ENCODE measurements at places on chromosomes 16 and 17. TPM values are rescaled to one million over a fixed set of nuclear protein-coding genes. Genes with fewer than 3 reads are reported as not detected.

PHOSPHO1 gene
- not detected for total RNA-seq

DNA sequence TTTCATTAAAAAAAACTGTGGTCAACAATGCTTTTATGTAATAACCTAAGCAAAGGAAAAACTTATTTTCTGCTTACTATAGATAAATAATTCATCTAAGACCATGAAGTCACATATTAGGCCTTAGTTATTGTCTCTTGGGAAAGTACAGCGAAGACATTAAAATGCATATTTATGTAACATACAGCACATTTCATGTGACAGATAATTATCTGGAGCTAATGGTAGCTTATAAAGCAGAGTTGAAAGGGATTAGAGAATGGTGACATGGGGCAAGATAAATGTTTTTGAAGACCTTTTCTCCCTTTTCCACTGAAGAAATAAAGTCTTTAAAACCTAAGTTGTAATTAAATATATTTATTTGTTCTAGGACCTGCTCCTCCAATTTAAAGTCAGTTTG, 9.7 kb downstream of the MEIOC start:
- no peaks in the 10 kb centered on the region for H3K36me3 ChIP-seq
- H3K27ac ChIP-seq, result no peak overlapping the region
- no peak for DNase-seq
- peaks cover 20% of the 10 kb centered on the region for H3K27me3 ChIP-seq
- H3K4me3 ChIP-seq, result no peak overlapping the region

DNA sequence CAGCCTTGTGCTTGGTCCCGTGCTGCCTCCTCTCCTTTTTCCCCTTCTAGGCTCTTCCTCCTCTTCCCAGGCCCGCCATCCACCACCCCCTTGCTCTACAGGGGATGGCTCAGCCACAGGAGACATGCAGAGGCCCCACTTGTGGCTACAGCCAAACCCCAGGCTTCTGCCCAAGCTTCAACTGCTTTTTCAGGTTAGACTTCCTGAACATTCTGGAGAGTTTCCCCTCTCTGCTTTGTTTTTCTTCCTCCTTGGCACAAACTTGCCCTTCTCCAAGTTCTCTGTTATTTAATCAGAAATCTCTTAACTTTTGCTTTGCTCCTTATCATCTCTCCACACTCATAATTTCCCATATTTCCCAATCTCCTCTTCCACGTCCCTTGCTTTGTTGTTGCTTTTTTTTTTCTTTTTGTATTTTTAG, 18.3 kb upstream of the HAS3 start:
- DNase-seq, result no peak
- peaks cover 16% of the 10 kb centered on the region for H3K4me1 ChIP-seq
- peak overlapping the region; percentile 17 for H3K27ac ChIP-seq
- no peak overlapping the region for H3K4me3 ChIP-seq

DNA sequence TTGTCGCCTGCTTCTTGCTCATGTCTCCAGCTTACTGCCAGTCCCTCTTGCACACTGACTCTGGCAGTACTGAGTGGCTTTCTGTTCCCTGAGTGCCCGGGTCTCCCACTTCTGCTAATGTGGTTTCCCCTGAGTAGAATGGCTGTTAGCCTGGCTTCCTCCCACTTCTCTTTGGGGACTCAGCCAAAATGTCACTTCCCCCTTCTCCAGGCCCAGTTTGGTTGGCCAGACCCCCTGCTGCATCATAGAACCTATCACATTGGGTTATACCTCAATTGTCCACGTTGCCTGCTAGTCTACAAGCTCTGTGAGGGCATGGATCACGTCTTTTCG, 304.4 kb downstream of the HS3ST3B1 start:
- no peak overlapping the region for H3K27ac ChIP-seq
- no peaks in the 10 kb centered on the region for H3K36me3 ChIP-seq
- no peak overlapping the region for H3K4me3 ChIP-seq
- DNase-seq, result no peak
- peaks cover 1% of the 10 kb centered on the region for H3K4me1 ChIP-seq

GRCh38 chr17:81513372-81513752, 763 bp upstream of the ACTG1 start:
- peaks cover 32% of the 10 kb centered on the region for H3K4me1 ChIP-seq
- H3K27ac ChIP-seq, result peak overlapping the region; percentile 90
- peak overlapping the region; percentile 88 for H3K4me3 ChIP-seq
- H3K36me3 ChIP-seq, result peaks cover 38% of the 10 kb centered on the region

DNA sequence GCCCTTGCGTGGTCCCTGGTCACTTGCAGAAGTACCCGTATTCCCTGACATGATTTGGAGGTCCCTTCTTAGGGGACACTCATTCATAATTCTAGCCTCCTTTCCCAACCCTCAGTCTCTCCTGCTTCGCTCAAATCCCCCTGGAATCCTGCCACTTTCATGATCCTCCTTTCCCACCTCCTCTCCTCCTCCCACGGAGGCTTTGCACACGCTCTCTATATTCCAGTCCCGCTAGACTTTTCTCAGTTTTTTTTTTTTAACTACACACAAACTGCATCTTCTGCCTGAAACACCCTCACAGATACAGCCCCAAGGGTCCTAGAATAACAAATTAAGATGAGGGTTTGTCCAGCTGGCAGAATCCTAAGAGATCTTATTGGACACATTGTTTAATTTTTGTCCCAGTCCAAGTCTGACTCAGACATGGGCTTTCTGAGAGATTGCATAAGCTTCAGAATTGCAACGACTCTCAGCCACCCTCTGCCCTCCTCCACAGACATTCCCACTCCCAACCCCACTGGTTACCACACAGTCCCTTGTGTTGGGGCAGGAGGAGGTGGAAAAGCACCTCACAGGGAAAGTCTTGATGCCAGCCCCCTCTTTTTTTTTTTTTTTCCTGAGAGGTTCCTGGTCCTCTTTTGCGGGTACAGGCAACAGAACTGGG, 739.5 kb upstream of the EEF2KMT start:
- no peak overlapping the region for H3K27ac ChIP-seq
- no peaks in the 10 kb centered on the region for H3K4me1 ChIP-seq
- no peaks in the 10 kb centered on the region for H3K36me3 ChIP-seq
- no peak overlapping the region for H3K4me3 ChIP-seq

SP6 gene
- 0.09 TPM for total RNA-seq

DNA sequence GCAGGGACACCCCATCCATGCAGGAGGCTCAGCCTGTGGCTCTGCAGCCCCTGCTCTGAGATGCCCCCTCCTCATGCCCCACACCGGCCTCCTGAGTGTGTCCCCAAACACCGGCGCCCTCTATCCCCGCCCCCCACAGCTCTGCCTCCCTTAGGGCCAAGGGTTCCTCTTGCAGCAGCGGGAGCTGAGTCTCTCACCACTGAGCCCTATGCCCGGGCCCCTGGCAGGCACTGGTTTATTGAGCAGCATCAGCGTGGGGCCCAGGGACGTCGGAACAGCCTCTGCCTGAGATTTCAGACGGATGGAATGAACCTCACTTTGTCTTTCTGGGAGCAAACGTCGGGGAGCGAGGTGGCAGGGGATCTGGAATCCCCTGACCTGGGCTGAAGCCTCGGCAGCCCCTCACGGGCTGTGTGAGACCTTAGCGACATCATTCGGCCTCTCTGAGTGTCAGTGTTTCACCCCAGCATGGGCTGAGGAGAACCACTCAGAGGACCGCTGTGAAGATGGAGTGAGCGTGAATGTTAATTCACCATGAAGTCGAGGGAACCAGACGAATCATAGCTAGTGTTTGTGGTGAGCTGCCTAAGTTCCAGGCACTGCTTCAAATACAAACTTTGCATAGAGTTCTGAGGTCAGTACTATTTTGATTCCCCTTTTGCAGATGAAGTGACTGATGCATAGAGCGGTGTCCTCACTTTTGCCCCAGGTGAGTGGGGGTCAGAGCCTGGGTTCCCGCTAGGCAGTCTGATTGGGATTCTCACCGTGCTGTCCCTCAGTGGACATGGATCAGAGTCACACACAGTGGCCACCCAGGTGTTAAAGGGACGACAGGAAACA, 5.3 kb upstream of the C16orf74 start:
- H3K4me3 ChIP-seq, result no peak overlapping the region
- no peak overlapping the region for H3K27ac ChIP-seq
- H3K36me3 ChIP-seq, result no peaks in the 10 kb centered on the region
- H3K27me3 ChIP-seq, result peaks cover 40% of the 10 kb centered on the region
- no peak for DNase-seq

- H3K4me3 ChIP-seq, result no peak overlapping the region
- peaks cover 3% of the 10 kb centered on the region for H3K27me3 ChIP-seq
- no peak for DNase-seq
- no peak overlapping the region for H3K27ac ChIP-seq
- H3K36me3 ChIP-seq, result no peaks in the 10 kb centered on the region
These were observed 3.9 kb upstream of the ZFPM1 start for GRCh38 chr16:88449267-88449561.

DNA sequence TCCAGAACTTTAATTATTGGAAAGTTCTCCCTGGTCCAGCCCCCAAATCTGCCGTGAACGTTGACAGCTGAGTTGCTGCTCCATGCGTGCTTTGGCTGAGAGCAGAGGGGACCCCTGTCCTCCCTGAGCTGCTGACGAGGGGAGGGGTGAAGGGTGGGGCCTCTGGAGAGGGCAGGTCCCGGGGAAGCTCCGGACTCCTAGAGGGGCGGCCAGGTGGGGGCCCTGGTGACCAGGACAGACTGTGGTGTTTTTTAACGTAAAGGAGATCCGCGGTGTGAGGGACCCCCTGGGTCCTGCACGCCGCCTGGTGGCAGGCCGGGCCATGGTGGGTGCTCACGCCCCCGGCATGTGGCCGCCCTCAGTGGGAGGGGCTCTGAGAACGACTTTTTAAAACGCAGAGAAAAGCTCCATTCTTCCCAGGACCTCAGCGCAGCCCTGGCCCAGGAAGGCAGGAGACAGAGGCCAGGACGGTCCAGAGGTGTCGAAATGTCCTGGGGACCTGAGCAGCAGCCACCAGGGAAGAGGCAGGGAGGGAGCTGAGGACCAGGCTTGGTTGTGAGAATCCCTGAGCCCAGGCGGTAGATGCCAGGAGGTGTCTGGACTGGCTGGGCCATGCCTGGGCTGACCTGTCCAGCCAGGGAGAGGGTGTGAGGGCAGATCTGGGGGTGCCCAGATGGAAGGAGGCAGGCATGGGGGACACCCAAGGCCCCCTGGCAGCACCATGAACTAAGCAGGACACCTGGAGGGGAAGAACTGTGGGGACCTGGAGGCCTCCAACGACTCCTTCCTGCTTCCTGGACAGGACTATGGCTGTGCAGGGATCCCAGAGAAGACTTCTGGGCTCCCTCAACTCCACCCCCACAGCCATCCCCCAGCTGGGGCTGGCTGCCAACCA, at the start of gene MC1R:
Gene MC1R, plus strand, starts transcription at position 410 of the 895 bp plus-strand sequence. Its CDS starts 397 bp downstream, at position 807.
- DNase-seq, result peak; percentile 59
- H3K4me3 ChIP-seq, result peak within 1 kb of the TSS; percentile 69
- peak within 1 kb of the TSS; percentile 76 for H3K27ac ChIP-seq
- H3K4me1 ChIP-seq, result peaks cover 31% of the 10 kb centered on the region
- H3K27me3 ChIP-seq, result peaks cover 34% of the 10 kb centered on the region
- peaks cover 4% of the 10 kb centered on the region for H3K36me3 ChIP-seq

- H3K4me1 ChIP-seq, result peaks cover 30% of the 10 kb centered on the region
- DNase-seq, result no peak
- peak overlapping the region; percentile 47 for H3K4me3 ChIP-seq
These were observed 40.8 kb downstream of the CYB5B start for GRCh38 chr16:69465083-69465721.

GRCh38 chr17:61345061-61345460, 54.6 kb upstream of the TBX2 start:
- H3K4me3 ChIP-seq, result no peak overlapping the region
- H3K4me1 ChIP-seq, result no peaks in the 10 kb centered on the region
- no peaks in the 10 kb centered on the region for H3K27me3 ChIP-seq
- no peaks in the 10 kb centered on the region for H3K36me3 ChIP-seq
- H3K27ac ChIP-seq, result no peak overlapping the region
- no peak for DNase-seq

DNA sequence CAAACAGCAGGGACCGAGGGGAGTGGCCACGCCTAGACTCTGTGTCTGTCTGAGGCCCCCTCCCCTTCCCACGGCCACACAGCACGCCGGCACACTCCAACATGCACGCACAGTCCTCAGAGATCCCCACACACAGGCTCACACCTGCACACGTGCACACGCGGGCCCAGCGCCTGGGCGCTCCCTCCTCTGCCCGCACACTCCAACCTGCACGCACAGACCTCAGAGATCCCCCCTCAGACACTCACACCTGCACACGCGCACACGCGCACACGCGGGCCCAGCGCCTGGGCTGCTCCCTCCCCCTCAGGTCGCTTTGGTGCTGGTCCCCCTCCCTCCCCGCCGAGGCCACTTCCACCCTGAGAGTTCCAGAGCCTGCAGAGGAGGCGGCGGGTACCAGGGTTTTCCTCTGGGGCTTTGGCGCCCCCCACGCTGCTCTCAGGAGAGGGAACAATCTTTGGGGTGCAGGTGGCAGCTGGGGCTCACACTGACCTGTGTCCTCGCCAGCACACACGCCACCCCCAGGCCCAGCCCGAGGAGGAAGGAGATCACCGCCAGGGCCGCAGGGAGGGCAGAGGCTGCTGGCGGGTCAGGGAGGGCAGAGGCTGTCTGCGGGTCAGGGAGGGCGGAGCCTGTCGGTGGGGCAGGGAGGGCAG, 1.6 kb downstream of the CD7 start:
- H3K27ac ChIP-seq, result no peak overlapping the region
- H3K4me1 ChIP-seq, result peaks cover 9% of the 10 kb centered on the region
- H3K27me3 ChIP-seq, result no peaks in the 10 kb centered on the region
- peak; percentile 72 for DNase-seq

CENPX gene
- 62.0 TPM for total RNA-seq

DNA sequence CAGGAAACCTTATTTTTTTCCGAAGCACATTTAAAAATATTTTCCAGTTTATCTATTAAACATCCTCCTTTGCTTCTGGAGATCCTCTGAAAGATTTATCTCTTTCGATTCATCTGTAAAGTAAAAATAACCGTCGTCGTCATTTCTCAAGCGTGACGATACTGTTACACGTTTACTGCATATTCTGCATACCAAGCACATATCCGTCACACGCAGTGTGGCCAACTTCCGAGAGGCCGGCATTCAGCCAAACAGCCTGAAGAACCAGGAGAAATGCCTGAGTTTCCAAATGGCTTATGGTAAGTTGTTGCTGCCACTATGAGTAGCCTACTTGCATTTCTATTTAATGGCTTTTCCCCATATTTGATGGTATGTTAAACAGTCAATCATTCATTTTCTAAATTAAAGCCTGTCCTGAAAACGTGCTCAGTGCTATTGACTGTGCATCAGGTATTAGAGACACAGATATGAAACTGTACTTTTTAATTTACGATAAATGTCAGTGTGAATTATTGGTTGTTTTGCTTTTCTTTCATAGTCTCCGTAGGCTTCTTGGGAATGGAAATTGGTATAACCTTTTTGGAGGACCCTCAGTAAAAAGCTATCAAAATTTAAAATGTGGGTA, 275.7 kb downstream of the WWOX start:
- DNase-seq, result no peak
- no peak overlapping the region for H3K27ac ChIP-seq
- H3K4me3 ChIP-seq, result no peak overlapping the region
- no peaks in the 10 kb centered on the region for H3K4me1 ChIP-seq
- no peaks in the 10 kb centered on the region for H3K36me3 ChIP-seq
